Caco-2 (cell line): ENCODE measurements at places on chromosomes 3 and 15. TPM values are rescaled to one million over a fixed set of nuclear protein-coding genes. Genes with fewer than 3 reads are reported as not detected.
A peak's percentile ranks its signal among the peaks of the same experiment; 100 is the strongest.

Gene KCNMB3
- 6.7 and 6.9 TPM in 2 replicates for total RNA-seq

Gene GOLGA6D
- total RNA-seq: not detected in 2 replicates

DNA sequence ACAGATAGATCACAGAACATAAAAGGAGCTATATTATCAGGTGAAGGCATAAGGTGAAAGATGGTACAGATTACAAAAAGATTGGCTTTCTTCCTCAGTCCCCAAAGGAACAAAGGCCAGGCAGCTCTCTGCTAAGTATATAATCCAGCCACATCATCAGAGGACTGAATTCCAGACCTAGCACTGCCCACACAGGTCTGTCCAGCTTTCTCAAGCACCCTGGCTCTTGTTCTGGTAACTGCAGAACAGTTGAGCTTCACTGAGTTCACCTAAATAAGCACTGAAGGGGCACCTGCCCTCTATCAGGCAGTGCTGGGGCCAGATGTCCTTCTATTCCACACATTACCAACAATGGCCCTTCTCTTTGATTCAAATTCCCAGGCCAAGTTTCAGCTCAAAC is 6.3 kb downstream of the DUOXA1 start:
- DNase-seq: peak; percentile 46

DNA sequence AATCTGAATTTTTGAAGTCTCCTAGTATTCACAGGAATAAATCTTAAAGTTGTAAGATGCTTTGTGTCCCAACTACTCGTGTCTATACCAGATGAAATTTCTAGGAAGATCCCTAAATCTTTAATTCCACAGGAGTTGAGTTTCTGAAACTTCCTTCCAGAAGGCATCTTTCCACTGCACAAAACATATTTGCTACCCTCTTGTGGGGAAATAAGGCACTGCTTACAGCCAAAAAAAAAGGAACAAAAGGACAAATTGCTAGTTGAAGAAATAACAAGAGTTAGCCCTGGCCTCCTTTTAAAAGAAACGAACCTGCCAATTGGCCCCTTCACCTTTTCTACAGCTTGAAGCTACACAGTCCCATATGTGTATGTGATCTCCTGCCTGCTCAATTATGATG is 54.0 kb downstream of the TAFA4 start:
- DNase-seq: no peak

- peak; percentile 42 for DNase-seq
Observed at GRCh38 chr3:167406876-167407492, 26.9 kb upstream of the ZBBX start.

DNA sequence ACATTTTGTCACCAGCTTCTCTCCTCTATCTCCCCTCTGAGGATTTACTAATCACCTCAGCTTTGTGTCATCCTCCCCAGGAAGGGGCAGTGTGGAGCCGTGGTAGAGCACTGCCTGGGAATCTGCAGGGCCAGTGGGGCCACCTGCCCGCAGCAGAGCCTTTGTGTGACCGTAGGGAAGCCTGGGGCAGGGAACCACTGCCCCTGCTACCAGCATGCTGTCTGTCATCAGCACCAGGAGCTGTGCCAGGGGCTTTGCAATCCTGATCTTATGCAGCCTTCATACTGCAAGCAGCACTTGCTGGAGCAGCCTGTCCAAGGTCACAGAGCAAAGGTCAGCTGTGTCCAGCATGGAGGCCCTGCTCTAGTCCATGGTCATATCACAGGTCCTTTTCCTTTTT is 170.2 kb upstream of the IL12A start:
- DNase-seq: peak; percentile 22
